ENCODE measurements at places on chromosomes 5 and 9. TPM values are rescaled to one million over a fixed set of nuclear protein-coding genes. Genes with fewer than 3 reads are reported as not detected.

Gene PCDHA1
- not detected for polyA plus RNA-seq

Gene RGMB
- 8.2 TPM for polyA plus RNA-seq

Gene SH3RF2
- 14.9 TPM for polyA plus RNA-seq

Gene EPB41L4A
- polyA plus RNA-seq, result 1.0 TPM

Gene KIF27
- 1.0 TPM for polyA plus RNA-seq

DNA sequence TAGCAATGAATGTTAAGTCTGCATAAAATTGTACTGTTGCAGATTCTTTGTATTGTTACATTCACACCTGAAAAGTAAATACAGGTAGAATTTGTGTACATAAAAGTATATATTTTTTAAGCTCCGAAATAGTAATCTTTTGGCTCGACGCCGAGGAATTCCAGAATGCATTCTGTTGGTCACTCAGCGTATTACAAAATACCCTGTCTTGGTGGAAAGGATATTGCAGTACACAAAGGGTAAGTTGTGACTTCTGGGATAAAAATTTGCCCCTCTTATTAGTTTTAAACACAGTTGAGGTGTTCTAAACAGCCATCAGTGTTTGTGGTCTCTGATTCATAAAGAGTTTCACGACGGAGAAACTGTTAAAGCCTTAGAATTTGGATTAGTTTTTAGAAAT, 257.6 kb downstream of the ARHGEF28 start:
- DNase-seq, result no peak

- no peak for DNase-seq
Observed at GRCh38 chr9:82972446-82972845, 90.5 kb downstream of the RASEF start.

DNA sequence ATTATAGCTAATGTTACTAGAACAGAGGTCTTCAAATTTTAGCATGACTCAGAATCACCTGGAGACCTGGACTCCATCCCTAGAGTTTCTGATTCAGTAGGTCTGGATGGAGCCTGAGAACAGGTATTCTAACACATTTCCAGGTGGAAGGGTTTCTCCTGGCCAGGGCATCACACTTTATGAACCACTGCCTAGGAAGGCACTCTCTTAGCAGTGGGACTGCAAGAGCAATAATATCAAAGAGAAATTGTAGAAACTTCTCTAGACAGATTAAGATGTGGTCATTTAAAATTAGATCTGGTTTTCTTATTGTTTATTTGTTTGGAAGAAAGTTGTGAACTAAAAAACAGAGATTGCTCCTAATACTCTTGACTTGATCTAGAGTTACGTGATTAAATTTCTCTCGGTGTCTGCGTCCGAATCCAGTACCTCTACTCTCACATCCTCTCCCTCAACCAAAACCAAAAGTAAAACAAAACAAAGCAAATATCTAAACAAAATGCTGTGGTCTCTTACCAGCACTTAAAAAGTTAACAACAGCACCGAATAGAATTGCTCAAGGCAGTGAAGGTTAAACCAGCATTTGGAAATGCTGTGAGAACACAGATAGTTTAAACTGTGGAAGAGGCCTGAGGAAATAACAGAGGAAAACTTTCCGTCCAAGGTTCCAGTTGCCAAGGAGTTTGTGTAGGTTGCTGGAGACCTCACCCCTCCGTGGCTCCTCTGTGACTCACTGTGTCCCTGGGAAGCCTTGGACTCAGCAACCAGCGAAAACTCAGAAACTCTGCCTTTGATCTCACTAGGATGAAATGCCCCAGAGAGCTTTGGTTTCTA, 193.4 kb downstream of the ARRDC3 start:
- peak; percentile 52 for DNase-seq

- DNase-seq, result no peak
Observed at GRCh38 chr9:87695523-87695922, 30.4 kb upstream of the CTSL start.

DNA sequence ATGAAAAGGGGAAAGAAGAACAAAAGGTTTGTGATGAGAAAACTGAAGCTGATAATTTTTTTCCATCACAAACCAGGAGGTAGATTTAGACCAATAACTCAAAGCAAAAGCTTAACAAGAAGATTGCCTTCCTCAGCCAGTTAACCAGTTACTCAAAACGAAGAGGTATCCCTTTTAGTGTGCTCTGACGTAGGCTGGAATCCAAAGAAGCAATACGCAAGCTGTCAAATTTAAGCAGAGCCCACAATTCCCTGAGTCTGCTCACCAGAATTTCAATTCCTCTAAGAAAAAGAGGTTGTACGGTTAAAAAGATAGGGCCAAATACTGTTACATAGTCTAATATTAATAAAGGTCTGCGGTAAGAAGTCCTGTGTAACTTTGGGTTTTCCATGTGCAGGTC, 61.8 kb downstream of the BRINP1 start:
- no peak for DNase-seq

GRCh38 chr5:178256746-178257145, 24.1 kb upstream of the PHYKPL start:
- no peak for DNase-seq

- no peak for DNase-seq
Observed at GRCh38 chr5:116622375-116623050, 47.9 kb upstream of the SEMA6A start.

GRCh38 chr5:137181667-137182066, 317.5 kb downstream of the SPOCK1 start:
- DNase-seq, result no peak

DNA sequence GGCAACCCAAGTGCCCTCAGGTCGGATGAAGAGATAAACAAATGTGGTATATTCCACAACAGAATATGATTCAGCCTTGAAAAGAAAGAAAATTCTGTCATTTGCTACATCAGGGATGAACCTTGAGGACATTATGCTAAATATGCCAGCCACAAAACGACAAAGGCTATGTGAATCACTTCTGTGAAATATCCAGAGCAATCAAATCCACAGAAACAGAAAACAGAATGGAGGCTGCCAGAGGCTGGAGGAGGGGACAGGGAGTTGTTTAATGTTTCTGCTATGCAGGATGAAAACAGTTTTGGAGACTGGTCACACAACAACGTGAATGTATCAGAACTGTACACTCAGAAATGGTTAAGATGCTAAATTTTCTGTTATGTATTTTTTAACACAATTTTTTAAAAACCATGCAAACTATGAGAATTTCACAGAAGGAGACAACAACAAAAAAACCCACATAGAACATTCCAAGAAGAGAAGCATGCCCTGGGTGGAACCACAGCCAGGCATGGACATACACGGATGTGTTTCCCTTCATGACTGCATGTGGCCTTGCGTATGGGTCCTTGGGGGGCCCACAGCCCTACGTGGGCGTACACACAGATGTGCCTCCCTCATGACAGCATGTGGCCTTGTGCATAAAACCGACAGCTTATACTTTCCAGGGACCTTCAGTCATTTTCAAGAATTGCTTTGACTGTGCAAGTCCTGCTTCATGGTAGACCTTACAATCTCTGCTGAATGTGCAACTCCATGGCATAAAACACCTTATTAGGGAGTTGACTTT, 146.7 kb downstream of the ROR2 start:
- no peak for DNase-seq

GRCh38 chr5:38527475-38527874, 29.0 kb downstream of the LIFR start:
- DNase-seq, result no peak
